ENCODE measurements at places on chromosomes 11 and 22. TPM values are rescaled to one million over a fixed set of nuclear protein-coding genes. Genes with fewer than 3 reads are reported as not detected.

Gene CARD16
- total RNA-seq, result 31.5 TPM

- H3K27me3 ChIP-seq, result no peaks in the 10 kb centered on the region
- no peaks in the 10 kb centered on the region for H3K36me3 ChIP-seq
- H3K27ac ChIP-seq, result no peak overlapping the region
- H3K4me3 ChIP-seq, result no peak overlapping the region
- no peak for DNase-seq
These were observed 882.8 kb upstream of the ANO3 start for GRCh38 chr11:25449091-25449490.

Gene PDE2A
- 1.4 TPM for total RNA-seq

DNA sequence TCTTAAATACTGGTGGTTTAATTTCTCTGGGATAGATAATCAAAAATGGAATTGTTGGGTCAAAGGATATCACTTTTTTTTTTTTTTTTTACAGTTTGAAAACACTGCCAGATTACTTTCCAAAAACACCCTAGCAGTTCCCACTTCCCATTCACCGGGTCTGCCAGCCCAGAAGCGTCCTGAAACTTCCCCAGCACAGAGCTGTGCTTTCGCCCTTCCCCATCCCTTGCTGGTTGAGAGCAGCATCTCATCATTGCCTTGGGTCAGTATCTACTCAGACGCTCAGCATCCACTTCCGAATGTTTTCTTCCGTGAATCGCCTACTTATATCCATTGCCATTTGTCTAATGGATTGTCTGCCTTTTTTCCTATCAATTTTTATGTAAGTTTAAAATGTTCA is 5.5 kb downstream of the CERK start:
- DNase-seq, result no peak
- H3K27me3 ChIP-seq, result no peaks in the 10 kb centered on the region
- no peak overlapping the region for H3K4me3 ChIP-seq
- no peak overlapping the region for H3K27ac ChIP-seq

- no peak overlapping the region for H3K4me3 ChIP-seq
- H3K4me1 ChIP-seq, result peaks cover 2% of the 10 kb centered on the region
- H3K27ac ChIP-seq, result no peak overlapping the region
- no peaks in the 10 kb centered on the region for H3K27me3 ChIP-seq
- H3K36me3 ChIP-seq, result peaks cover 26% of the 10 kb centered on the region
These were observed 28.0 kb upstream of the TP53AIP1 start for GRCh38 chr11:128970598-128971190.

GRCh38 chr11:8459711-8460399 is 134.2 kb downstream of the STK33 start:
- no peak overlapping the region for H3K4me3 ChIP-seq
- no peaks in the 10 kb centered on the region for H3K36me3 ChIP-seq
- H3K27ac ChIP-seq, result no peak overlapping the region
- H3K27me3 ChIP-seq, result no peaks in the 10 kb centered on the region

DNA sequence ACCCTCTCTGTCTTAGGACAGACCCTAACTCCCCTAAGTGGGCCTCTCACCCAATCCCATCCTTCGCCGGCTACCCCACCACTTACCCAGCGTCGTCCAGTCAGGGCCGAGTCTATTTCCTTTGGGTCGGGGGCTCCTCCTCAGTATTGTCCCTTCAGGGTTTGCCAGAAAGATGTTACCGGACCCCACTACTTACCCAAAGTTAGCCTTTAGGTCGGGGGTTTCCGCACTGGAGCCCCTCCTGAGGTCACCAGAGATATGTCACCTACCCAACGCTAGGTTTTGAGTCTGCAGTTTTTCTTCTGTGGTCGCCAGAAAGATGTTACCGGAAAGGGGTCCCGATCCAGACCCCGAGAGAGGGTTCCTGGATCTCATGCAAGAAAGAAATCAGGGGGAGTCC is 17.9 kb upstream of the B4GALNT4 start:
- H3K36me3 ChIP-seq, result no peaks in the 10 kb centered on the region
- H3K4me3 ChIP-seq, result no peak overlapping the region
- H3K27ac ChIP-seq, result no peak overlapping the region
- H3K4me1 ChIP-seq, result peaks cover 39% of the 10 kb centered on the region

Gene EIF3L
- 712 TPM for total RNA-seq

Gene OR51I1
- total RNA-seq, result not detected

Gene SAA2
- 0.35 TPM for total RNA-seq

Gene CDC45
- total RNA-seq, result 4.1 TPM

- no peaks in the 10 kb centered on the region for H3K27me3 ChIP-seq
- no peak overlapping the region for H3K27ac ChIP-seq
- H3K4me1 ChIP-seq, result no peaks in the 10 kb centered on the region
- H3K36me3 ChIP-seq, result no peaks in the 10 kb centered on the region
- H3K4me3 ChIP-seq, result no peak overlapping the region
- DNase-seq, result no peak
These were observed 615.6 kb downstream of the TBC1D22A start for GRCh38 chr22:47377926-47378560.

DNA sequence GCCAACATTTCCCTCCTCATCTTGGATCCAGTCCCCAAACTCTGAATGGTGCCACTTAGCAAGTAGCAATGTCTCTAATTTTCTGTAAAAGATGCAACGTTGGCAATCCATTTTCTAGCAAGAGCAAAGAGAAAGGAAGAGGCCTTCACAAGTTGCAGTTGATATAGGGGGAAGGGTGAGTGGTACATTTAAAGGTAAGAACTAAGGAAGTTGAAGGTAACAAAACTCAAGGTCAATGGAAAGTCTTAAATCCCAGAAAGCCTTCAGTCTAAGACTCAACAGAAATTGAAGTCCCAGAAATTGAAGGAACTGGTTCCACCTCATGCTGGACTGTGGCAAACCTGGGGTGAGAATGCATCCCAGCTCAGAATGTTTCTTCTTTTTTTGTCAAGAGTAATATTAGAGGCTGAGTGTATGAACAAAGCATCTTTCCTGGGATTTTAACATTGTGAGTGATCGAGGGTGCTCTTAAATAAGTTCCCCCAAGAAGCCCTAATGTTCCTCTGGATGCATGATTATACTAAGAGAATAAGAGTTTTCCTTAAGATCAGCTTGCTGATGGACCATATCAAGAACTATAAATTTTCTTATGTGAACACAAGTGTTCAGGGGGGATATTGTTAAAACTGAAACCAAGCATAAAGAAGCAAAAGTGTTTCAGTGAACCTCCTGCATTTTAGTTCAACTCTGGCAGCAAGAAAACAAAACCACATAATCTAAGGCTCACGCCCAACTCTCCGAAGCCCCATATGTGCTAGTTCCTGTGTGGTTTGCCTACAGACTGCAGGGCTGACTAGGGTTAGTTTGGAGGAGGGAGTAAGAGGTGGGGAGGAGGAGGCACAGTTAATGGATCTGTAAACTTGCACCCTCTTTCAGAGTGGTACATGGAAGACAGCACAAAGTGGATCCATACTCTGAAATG is at the start of gene GRAP2:
GRAP2 (plus strand) TSS at position 779 of the 922 bp plus-strand sequence. CDS start 46,023 bp downstream, outside the sequence.
- peaks cover 4% of the 10 kb centered on the region for H3K36me3 ChIP-seq
- H3K4me3 ChIP-seq, result peak within 1 kb of the TSS; percentile 75
- peak within 1 kb of the TSS; percentile 90 for H3K27ac ChIP-seq
- no peak for DNase-seq
- no peaks in the 10 kb centered on the region for H3K27me3 ChIP-seq

DNA sequence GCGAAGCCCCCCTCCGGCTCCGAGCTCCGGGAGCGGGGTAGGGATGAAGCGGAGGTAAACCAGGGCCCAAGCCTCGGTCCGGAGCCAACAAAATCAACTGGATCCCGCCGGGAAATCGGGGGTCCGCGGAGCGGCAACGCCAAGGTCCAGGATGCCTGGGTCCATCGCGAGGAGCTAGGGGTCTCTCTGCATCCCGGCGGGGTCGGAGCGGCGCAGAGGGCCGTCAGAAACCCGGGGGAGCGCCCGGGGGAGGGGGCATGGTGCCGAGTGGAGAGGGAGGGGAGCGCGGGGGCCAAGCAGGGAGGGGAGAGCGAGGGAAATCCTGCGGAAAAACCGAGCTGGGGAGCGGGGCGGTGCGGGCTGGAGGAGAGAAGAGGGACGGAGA is 51.8 kb downstream of the SLC22A12 start:
- peaks cover 5% of the 10 kb centered on the region for H3K4me1 ChIP-seq
- no peak for DNase-seq
- peaks cover 26% of the 10 kb centered on the region for H3K27me3 ChIP-seq
- no peak overlapping the region for H3K4me3 ChIP-seq

Gene OR5I1
- total RNA-seq, result not detected

- DNase-seq, result no peak
- no peak overlapping the region for H3K4me3 ChIP-seq
- no peak overlapping the region for H3K27ac ChIP-seq
- no peaks in the 10 kb centered on the region for H3K4me1 ChIP-seq
- H3K36me3 ChIP-seq, result peaks cover 49% of the 10 kb centered on the region
These were observed 21.1 kb downstream of the ALG12 start for GRCh38 chr22:49897015-49897684.

GRCh38 chr11:102061276-102061675 is 14.0 kb downstream of the CFAP300 start:
- H3K27ac ChIP-seq, result no peak overlapping the region
- DNase-seq, result no peak
- no peaks in the 10 kb centered on the region for H3K4me1 ChIP-seq
- H3K36me3 ChIP-seq, result no peaks in the 10 kb centered on the region

DNA sequence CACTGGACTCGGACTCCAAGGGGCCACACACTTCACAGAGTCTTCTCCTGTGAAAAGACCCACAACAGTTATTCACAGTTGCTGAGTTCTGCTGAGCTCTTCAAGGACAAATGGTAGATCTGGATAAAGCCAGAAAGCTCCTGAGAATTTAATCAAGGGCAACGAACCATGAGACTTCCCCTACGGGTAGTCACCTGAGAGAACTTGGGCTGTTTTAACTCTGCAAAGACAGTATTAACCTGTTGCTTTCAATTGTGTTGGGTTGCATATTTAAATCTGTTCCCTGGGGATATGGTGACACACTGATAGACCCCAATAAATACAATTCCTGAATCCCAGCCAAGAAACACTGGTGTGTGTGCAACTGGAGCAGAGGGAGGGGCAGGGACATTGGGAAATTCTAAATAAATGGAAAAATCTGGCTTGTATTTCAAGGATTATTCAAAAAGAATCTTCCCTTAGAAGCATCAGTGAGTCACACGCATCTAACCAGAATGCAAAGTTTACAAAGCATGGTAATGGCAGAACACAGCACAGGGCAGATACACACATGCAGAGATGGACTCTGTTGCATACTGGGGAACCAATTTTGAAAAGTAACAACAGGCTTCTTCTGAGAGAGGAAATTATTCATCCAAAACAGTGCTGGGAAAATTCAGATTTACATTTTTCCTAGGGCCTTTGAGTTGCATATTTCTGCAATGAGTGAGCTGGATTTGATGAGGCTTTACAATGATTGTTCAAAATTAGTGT is 4.0 kb downstream of the KCNJ1 start:
- H3K27me3 ChIP-seq, result no peaks in the 10 kb centered on the region
- H3K27ac ChIP-seq, result no peak overlapping the region
- DNase-seq, result no peak
- peaks cover 11% of the 10 kb centered on the region for H3K4me1 ChIP-seq
- H3K36me3 ChIP-seq, result no peaks in the 10 kb centered on the region
- H3K4me3 ChIP-seq, result no peak overlapping the region

- H3K27me3 ChIP-seq, result peaks cover 25% of the 10 kb centered on the region
- H3K27ac ChIP-seq, result no peak overlapping the region
- no peaks in the 10 kb centered on the region for H3K36me3 ChIP-seq
- no peak overlapping the region for H3K4me3 ChIP-seq
- H3K4me1 ChIP-seq, result peaks cover 10% of the 10 kb centered on the region
These were observed 1.7 kb upstream of the ME3 start for GRCh38 chr11:86673872-86674750.

Gene MISFA
- 2.6 TPM for total RNA-seq

GRCh38 chr22:19845054-19845722 is 9.5 kb downstream of the GNB1L start:
- peaks cover 19% of the 10 kb centered on the region for H3K4me1 ChIP-seq
- H3K27me3 ChIP-seq, result no peaks in the 10 kb centered on the region
- no peak overlapping the region for H3K4me3 ChIP-seq
- H3K36me3 ChIP-seq, result peaks cover 7% of the 10 kb centered on the region

- no peak overlapping the region for H3K4me3 ChIP-seq
- H3K36me3 ChIP-seq, result no peaks in the 10 kb centered on the region
- no peak for DNase-seq
- H3K27me3 ChIP-seq, result peaks cover 17% of the 10 kb centered on the region
These were observed 97.4 kb downstream of the GGTLC2 start for GRCh38 chr22:22741843-22742242.

- no peaks in the 10 kb centered on the region for H3K36me3 ChIP-seq
- H3K4me3 ChIP-seq, result no peak overlapping the region
- DNase-seq, result no peak
- H3K27ac ChIP-seq, result no peak overlapping the region
- H3K4me1 ChIP-seq, result no peaks in the 10 kb centered on the region
- H3K27me3 ChIP-seq, result no peaks in the 10 kb centered on the region
These were observed 79.9 kb downstream of the OSBP2 start for GRCh38 chr22:30774566-30774965.

DNA sequence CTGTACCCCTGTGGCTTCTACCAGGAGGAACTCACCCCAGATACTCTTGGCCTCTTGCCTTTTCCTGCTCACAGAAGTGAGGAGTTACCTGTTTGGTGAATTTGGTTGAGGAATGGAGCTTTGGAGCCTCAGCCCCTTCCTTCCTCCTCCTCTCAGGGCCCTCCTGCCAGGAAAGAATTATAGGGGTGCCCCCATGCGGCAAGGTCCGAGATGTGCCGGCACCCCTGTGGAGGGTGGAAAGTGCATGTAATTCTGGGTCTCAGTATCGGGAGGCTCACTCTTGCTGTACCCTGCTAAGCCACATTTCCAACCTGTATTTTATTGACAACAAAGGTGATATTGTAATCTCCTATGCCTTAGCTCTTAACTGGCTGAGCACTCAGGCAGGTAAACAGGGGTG is 13.7 kb upstream of the IGSF22 start:
- H3K36me3 ChIP-seq, result no peaks in the 10 kb centered on the region
- no peak overlapping the region for H3K4me3 ChIP-seq
- no peak for DNase-seq

Gene CLCF1
- 30.7 TPM for total RNA-seq

- no peaks in the 10 kb centered on the region for H3K4me1 ChIP-seq
- H3K27me3 ChIP-seq, result no peaks in the 10 kb centered on the region
- no peak overlapping the region for H3K4me3 ChIP-seq
- no peak for DNase-seq
- H3K36me3 ChIP-seq, result peaks cover 25% of the 10 kb centered on the region
These were observed 15.3 kb upstream of the BAIAP2L2 start for GRCh38 chr22:38125751-38126201.

Gene ADM
- 1.2 TPM for total RNA-seq

DNA sequence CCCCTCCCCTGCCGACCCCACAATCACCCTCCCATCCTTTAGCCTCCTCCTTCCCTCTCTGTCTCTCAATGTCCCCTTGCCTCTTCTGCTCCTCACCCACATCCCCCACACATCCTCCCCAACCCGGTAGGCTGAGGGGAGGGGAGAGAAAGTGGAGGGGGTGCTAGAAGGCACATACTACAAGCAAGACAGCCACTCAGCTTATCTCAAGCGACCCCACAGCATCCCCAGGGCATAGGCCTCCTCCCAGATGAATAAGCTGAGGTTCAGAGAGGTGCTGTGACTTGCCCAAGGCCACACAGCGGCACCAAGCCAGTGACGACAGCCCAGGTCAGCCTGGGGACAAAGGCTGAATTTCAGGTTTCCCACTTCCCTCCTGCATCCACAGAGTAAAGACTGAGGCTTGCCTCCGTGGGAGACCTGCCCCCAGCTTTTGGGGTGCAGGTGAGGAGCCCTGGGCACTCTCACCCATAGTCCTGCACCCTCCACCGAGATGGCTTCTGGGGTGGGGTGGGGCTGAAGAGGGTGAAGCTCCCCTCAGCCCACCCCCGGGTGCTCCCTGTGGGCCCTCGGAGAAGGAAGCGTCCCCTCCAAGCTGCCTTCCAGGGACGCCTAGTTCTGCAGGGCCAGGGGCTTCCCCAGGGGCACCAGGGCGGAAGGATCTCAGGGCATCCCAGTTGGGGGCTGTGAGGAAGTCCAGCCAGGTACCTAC is 511 bp downstream of the RAC2 start:
- H3K4me3 ChIP-seq, result peak overlapping the region; percentile 97
- H3K4me1 ChIP-seq, result peaks cover 79% of the 10 kb centered on the region
- no peak for DNase-seq
- peak overlapping the region; percentile 90 for H3K27ac ChIP-seq

Data from activated B cell treated with CpG ODN at 0.5 μM for 24 hours (primary cell).